ENCODE measurements at places on chromosomes 1 and 21.
A peak's percentile ranks its signal among the peaks of the same experiment; 100 is the strongest.

GRCh38 chr1:81513796-81514354 is 286.9 kb upstream of the ADGRL2 start:
- DNase-seq = no peak

GRCh38 chr1:166083887-166084286 is 82.9 kb downstream of the FAM78B start:
- no peak for DNase-seq

DNA sequence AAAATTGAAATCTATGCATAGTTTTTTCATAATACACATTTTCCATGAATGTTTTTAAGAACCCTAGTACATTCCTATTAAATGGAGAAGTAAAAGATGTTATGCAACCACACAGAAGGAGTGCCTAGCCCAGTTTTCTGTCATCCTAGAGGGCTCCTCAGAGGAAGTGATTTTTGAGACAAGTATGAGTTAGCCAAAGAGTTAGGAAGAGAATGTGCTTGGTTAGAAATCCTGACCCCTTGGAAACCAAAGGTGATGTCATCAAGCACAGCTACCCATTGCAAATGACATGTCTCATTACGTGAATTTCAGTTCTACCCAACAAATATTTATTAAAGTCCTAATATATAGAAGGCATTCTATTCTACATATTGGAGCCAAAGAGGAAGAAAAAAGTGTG is 88.9 kb upstream of the TNFSF4 start:
- no peak for DNase-seq

DNA sequence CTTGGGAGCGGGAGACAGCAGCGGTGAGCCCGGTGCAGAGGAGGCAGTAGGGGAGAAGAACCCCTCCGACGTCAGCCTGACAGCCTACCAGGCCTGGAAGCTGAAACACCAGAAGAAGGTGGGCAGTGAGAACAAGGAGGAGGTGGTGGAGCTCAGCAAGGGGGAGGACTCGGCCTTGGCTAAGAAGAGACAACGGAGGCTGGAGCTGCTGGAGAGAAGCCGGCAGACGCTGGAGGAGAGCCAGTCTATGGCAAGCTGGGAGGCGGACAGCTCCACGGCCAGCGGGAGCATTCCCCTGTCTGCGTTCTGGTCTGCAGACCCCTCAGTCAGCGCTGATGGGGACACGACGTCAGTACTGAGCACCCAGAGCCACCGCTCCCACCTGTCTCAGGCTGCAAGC is 32.9 kb downstream of the STYXL2 start:
- no peak for DNase-seq

- DNase-seq = no peak
Observed at GRCh38 chr21:39537571-39537970, 75.2 kb upstream of the B3GALT5 start.

DNA sequence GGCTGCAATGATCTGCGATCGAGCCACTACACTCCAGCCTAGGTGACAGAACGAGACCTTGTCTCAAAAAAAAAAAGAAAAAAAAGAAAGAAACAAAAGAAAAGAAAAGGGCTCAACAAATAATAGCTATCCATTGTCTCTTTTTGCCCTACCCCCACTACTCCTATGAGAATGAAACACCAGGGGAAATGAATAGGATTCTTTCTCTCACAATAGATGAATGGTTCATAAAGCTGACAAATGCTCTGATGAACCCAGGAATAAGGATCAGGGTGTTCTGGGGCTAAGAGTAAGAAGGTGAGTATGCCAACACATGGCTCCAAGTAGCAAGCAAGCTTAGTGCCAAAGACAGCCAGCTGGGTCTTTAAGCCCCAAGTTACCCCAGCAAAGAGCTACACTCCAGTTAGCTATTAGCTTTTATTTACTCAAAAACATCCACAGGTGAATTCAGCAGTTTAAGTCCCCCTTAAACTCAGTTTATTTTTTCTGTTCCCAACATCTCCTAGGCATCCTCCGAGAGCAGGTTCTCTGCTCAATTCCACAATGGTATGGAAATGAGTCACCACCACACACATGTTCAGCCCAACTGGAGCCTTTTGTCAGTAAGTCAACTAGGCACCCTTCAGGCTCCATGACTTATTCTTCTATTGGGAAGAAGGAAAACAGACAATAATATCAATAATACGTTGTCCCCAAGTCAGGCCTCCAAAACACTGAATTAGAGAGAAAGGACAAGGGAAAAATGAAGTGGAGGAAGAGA is 4.2 kb downstream of the ADORA3 start:
- DNase-seq = no peak

DNA sequence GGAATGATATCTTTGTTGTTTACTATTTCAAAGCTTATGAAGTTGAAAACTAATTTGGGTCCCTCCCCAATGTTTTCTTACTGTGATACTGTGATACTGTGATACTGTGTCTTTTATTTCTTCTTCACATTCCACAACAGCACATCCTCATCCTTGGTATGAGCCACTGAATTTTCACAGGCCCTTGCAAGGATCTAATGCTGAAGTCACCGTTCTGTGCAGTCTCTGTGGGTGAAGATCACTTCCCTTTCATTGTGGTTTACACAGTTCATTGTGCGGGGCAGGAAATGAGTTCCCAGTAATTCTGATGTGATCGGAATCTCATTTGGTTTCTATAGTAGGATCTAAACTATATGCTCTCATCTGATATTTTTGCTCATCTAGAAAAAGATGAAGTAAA is 32.1 kb upstream of the PAXBP1 start:
- no peak for DNase-seq

- DNase-seq = no peak
Observed at GRCh38 chr1:15951341-15952153, 24.4 kb downstream of the ZBTB17 start.

GRCh38 chr1:181947441-181947840 is 114.1 kb downstream of the ZNF648 start:
- no peak for DNase-seq

DNA sequence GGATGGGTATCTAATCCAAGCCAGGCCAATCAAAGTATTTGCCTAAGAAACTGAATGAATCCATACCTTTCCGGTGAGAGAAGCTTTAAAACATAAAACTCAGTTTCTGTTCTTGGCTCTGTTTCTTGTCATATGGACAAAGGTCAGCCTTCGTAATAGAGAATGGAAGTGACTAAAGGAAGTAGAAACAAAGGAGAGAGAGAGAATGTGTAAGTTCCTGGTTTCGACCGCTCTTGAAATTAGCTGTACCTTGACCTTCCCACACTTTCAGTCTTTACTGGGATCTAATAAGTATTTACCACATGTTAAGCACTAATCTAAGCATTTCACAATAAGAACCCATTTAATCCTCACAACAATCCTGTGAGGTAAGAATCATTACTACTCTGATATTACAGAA is 19.6 kb upstream of the CLCA4 start:
- no peak for DNase-seq

GRCh38 chr1:54298284-54299033 is 98.5 kb downstream of the MRPL37 start:
- DNase-seq = no peak

- DNase-seq = peak; percentile 24
Observed at GRCh38 chr1:30911059-30911954, 2.7 kb upstream of the SDC3 start.

DNA sequence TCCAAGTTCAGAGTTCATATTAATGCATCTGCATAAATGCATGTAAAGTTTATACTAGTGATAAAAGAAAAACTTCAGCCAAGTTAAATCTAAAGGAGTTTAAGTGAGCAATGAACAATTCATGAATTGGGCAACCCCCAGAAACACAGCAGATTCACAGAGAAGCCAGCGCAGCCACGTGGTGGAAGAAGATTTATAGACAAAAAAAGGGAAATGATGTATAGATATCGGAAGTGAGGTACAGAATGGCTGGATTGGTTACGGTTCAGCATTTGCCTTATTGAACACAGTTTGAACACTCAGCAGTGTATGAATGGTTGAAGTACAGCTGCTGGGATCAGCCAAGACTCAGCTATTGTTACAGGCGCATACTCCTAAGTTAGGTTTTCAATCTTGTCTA is 5.7 kb downstream of the AK5 start:
- no peak for DNase-seq

- DNase-seq = no peak
Observed at GRCh38 chr1:59755069-59755685, 59.6 kb upstream of the HOOK1 start.

- no peak for DNase-seq
Observed at GRCh38 chr21:31983554-31983953, 110.7 kb downstream of the HUNK start.

DNA sequence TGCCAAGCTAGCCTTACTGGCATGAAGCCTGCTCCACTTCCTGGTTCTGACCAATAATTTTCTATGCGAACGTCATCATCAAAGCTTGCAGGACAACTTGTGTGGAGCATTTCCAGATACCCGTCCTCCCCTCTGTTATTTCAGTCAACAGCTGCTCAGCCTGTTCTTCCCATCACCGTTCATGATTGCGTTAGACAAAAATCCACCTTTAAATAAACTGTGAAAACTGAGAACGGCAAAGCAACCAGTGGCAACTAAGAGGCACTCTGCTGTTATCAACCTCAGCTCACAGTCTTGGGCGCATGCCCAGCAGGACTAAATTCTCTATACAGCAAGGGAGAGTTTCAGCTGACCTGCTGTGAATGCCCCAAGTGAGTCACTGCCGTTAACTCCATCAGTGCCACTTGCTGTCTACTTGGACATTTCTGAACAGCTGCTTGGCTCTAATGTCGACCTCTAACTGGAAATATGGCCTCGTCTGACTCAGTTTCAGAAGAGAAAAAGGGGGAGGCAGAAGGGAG is 207.4 kb upstream of the RUNX1 start:
- no peak for DNase-seq

DNA sequence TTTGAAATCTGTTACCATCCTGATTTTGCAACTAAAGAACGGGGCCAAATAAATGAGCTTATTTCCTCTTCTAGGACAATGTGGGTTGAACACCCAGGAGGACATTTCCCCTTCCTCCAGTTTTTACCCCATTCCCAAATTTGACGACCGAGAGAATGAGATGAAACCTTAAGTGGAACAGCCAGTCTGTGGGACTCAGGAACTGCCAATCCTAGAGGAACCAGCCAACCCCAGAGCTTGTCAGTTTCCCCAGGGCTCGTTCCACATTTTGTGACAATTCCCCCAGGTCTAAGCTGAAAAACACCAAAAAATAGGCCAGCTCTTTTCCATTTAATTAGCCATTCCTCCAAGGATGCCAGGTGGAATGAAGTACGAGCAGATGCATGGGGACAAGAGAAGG is 21.3 kb upstream of the MAPKAPK2 start:
- no peak for DNase-seq

GRCh38 chr21:28776251-28776650 is 216.4 kb downstream of the LTN1 start:
- no peak for DNase-seq

DNA sequence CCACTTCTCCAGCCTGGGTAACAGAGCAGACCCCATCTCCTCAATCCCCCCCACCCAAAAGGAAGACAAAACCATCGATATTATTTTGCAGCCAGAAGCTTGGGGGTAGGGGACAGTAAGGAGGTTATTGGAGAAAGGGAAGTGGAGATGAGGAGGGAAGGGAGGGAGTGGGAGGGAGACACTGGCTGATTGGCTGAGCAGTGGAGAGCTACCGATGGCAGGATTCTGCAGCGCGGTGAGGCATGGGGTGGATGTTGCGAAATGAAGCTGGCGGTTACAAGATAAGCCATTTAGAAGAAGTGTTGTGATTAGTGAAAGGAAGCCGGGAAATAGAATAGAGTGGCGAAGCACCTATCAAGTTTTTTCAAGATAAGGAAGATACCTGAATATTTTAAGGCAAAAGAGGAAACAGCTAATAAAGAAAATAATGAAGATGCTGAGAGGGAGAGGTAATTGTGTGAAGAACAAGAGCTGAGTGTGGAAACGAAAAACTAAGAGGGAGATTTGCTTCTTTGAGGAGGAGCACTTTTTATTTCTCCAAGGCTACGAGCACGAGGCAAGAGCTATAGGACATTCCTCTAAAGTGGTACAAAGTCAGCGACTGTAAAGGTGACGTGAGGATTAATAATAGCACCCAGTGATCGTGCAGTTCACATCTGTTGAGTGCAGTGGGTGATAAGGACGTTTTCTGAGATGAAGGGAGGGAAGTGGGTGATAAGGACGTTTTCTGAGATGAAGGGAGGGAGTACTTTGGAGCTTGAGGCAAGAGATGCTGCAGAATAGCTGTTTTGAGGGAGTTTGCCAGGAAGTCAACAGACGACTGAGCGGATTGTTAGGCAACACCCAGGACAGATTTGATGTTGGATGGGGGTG is 103.2 kb upstream of the KIF26B start:
- DNase-seq = no peak

DNA sequence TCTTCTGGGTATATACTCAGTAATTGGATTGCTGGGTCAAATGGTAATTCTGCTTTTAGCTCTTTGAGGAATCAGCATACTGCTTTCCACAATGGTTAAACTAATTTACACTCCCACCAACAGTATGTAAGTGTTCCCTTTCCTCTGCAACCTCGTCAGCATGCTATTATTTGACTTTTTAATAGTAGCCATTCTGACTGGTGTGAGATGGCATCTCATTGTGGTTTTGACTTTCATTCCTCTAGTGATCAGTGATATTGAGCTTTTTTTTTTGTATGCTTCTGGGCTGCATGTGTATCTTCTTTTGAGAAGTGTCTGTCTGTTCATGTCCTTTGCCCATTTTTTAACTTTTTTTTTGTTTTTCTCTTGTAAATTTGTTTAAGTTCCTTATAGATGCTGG is 279.4 kb downstream of the PTGER3 start:
- DNase-seq = no peak

DNA sequence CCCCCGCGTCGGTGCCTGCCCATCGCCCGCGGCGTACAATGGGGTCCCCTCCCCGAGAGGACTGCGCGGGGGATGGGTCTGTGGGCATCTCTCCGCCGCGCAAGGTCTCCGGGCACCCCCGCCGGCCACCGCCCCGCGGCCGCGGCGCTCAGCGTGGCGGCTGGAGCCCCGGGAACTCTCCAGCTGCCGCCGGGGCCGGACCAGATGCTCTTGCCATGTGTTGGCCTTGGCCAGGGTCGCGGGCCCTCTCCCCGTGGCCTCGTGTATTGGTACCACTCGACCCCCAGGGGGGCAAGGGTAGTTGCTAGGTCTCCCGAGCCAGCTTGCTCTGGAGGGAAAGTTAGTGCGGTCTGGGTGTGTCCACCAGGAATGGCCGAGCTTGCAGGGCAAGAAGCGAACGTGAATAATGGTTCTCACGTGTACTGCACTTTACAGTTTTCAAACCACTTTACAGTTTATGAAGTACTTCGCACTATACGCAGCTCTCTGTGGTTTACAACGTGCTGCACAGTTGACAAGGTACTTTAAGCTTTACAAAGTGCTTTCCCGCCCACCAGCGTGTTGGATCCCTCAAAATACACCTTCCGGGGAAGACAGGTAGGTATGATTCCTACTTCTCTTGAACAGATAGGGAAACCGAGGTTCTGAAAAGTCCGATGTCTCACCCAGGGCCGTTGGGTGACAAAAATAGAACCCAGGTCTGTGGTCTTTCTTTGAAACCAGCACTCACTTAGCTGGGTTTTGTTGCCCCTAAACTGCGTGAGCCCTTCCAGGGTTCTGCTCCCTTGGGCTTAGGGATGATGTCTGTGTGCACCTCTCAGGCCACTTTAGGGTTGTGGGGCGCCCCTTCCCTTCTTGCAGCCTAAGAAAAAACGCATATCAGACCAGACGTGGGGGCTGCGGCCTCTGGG is 1.2 kb downstream of the EPHB2 start:
- DNase-seq = no peak
